ENCODE measurements at places on chromosomes 4 and X. TPM values are rescaled to one million over a fixed set of nuclear protein-coding genes. Genes with fewer than 3 reads are reported as not detected.

Gene MAGT1
- total RNA-seq, result 55.9 TPM

Gene SERPINA7
- total RNA-seq, result not detected

Gene FAAH2
- 52.7 TPM for total RNA-seq

Gene UTP14A
- total RNA-seq, result 20.8 TPM

Gene SPINK2
- total RNA-seq, result 2.4 TPM

Gene LRRC66
- total RNA-seq, result 0.33 TPM

Gene NEXMIF
- total RNA-seq, result 1.6 TPM

Gene TEX13B
- total RNA-seq, result not detected

Gene PABPC1L2B
- total RNA-seq, result not detected

Gene RS1
- not detected for total RNA-seq

Gene DMRTC1
- not detected for total RNA-seq

Gene DKK2
- 1.6 TPM for total RNA-seq

Gene PTCHD1
- total RNA-seq, result 5.7 TPM

Gene FGA
- total RNA-seq, result not detected

Gene BST1
- 6.4 TPM for total RNA-seq

Gene ADAMTS3
- total RNA-seq, result 5.6 TPM

Gene GPRASP1
- total RNA-seq, result 16.1 TPM

Gene ODAPH
- total RNA-seq, result not detected

Gene TMEM271
- total RNA-seq, result not detected

Gene SPON2
- 35.3 TPM for total RNA-seq

Gene NPNT
- total RNA-seq, result 11.1 TPM

Gene CLCN4
- total RNA-seq, result 2.9 TPM

Gene PDCL2
- total RNA-seq, result not detected

All from breast epithelium (tissue), 4 donors.